ENCODE measurements at places on chromosomes 3 and 15. TPM values are rescaled to one million over a fixed set of nuclear protein-coding genes. Genes with fewer than 3 reads are reported as not detected.

The CCDC39 gene
- not detected for total RNA-seq

The RUBCN gene
- total RNA-seq: 48.4 TPM

The SEMA3F gene
- not detected for total RNA-seq

The SEMA7A gene
- total RNA-seq: 16.9 TPM

All from activated CD8-positive, alpha-beta T cell treated with anti-CD3 and anti-CD28 coated beads, Interleukin-2, amount 10 ng/mL, durations not matched to agents 7 days and 5 days (primary cell).